Mesangial cell (primary cell): ENCODE measurements at places on chromosomes 11 and 22. TPM values are rescaled to one million over a fixed set of nuclear protein-coding genes. Genes with fewer than 3 reads are reported as not detected.

Gene H19
- 16.5 and 607 TPM in 2 replicates for total RNA-seq

Gene ABTB2
- total RNA-seq, result 5.1 and 7.3 TPM in 2 replicates

Gene MS4A12
- total RNA-seq, result not detected in 2 replicates

Gene NXPE4
- total RNA-seq, result not detected in 2 replicates

Gene VSIG10L2
- not detected in 2 replicates for total RNA-seq

Gene TUB
- 3.7 and 4.3 TPM in 2 replicates for total RNA-seq

Gene OR51G2
- not detected in 2 replicates for total RNA-seq

Gene SERPIND1
- total RNA-seq, result not detected in 2 replicates

Gene CARD18
- not detected in 2 replicates for total RNA-seq

Gene MAJIN
- total RNA-seq, result not detected in 2 replicates

Gene APOBEC3A
- total RNA-seq, result not detected in 2 replicates

Gene CCDC81
- total RNA-seq, result 0.76 and 0.81 TPM in 2 replicates

Gene CASP1
- total RNA-seq, result 0.38 TPM in 1 of 2 replicates, not detected in the other

Gene MUC6
- total RNA-seq, result not detected in 2 replicates

Gene KCNE3
- 0.81 and 1.0 TPM in 2 replicates for total RNA-seq

Gene PDE3B
- total RNA-seq, result 1.6 and 3.3 TPM in 2 replicates

Gene MIF
- total RNA-seq, result 972 and 986 TPM in 2 replicates

Gene ATP5MG
- total RNA-seq, result 37.1 and 55.1 TPM in 2 replicates

Gene IFITM10
- 2.9 TPM in 1 of 2 replicates, not detected in the other for total RNA-seq

Gene PRR5
- total RNA-seq, result 11.2 and 29.2 TPM in 2 replicates

Gene SPTBN2
- 63.4 and 74.8 TPM in 2 replicates for total RNA-seq

Gene PHOX2A
- total RNA-seq, result 0.13 TPM in 1 of 2 replicates, not detected in the other

Gene CREB3L1
- total RNA-seq, result 23.0 and 30.4 TPM in 2 replicates

Gene CCDC87
- total RNA-seq, result 0.16 and 0.76 TPM in 2 replicates

Gene OR4S2
- not detected in 2 replicates for total RNA-seq

Gene CHST1
- total RNA-seq, result 0.33 and 0.63 TPM in 2 replicates

Gene EHF
- total RNA-seq, result 0.16 TPM in 1 of 2 replicates, not detected in the other

Gene CDCA5
- 2.8 and 31.4 TPM in 2 replicates for total RNA-seq

Gene RCOR2
- total RNA-seq, result 3.1 and 6.7 TPM in 2 replicates
